Stimulated activated CD8-positive, alpha-beta memory T cell treated with anti-CD3 and anti-CD28 coated beads, Interleukin-2, amount 100 ng/mL, for 1 hour (primary cell): ENCODE measurements at places on chromosomes 3 and 15.

GRCh38 chr3:29655015-29655747 is 374.3 kb downstream of the RBMS3 start:
- DNase-seq = no peak

DNA sequence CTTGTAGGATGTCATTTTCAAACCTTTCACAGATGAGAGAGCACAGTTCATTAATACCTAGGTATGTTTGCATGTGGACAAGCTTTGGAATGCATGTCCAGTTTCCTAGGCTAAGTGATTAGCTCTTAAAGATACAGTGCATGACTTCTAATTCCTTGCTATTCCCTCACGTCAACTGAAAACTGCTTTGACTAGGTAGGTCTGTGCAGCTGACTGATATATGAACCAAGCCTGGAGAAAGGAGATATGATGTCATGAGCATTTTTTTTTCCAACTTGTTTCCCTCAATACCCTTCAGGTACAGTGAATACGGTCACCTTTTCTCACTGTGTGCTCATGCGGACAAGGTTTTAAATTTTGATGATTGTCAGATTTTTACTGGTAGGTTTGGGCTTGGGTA is 41.6 kb upstream of the TASOR start:
- no peak for DNase-seq

GRCh38 chr15:22228101-22228762 is 147.9 kb downstream of the OR4M2 start:
- DNase-seq = no peak

DNA sequence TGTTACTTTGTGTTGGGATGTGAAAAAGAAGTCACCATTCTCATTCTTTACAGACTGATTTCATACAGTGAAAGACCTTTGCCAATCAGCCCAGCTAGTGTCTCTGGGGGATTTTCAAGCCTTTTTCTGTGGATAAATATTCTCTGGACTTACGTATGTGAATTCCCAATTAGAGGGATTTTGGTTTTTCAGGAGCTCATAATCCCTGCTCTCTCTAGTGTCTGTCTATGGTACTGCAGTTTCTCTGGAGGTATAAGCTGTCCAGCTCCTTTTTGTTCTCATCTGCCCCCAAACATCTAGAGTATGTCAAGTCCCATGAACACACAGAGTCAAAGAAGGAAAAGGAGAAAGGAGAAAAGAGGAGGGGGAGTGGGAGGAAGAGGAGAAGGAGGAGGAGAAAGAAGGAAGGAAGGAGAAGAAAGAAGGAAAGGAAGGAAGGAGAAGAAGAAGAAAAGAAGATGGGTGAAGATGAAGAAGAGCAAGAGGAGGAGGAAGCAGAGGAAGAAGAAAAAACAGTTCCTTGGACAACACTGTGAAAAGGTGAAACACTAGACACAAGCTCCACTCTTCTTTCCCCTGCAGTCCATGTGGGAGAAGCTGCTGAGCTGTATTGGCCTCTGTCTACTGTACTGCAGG is 218.6 kb downstream of the GREM1 start:
- DNase-seq = no peak

- DNase-seq = no peak
These were observed 999.0 kb downstream of the TUSC7 start for GRCh38 chr3:117708601-117709000.

- no peak for DNase-seq
These were observed 12.4 kb downstream of the ZNF710 start for GRCh38 chr15:90013503-90013937.

DNA sequence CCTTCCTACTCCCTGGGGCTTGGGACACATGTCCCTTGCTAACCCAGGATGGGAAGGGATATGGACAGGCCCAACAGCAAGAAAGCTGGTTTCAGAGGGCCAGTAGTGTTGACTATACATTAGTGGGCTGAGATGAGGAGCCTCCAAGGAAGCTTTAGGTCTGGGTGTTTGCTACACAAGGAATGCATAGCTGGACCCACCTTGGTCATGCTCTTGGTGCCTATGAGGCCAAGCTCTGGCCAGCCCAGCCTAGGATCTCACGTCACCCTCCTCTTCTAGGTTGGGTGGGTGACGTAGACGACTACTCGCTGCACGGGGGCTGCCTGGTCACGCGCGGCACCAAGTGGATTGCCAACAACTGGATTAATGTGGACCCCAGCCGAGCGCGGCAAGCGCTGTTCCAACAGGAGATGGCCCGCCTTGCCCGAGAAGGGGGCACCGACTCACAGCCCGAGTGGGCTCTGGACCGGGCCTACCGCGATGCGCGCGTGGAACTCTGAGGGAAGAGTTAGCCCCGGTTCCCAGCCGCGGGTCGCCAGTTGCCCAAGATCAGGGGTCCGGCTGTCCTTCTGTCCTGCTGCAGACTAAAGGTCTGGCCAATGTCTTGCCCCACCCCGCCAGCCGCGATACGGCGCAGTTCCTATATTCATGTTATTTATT is 653 bp upstream of the WDR6 start:
- no peak for DNase-seq

- no peak for DNase-seq
These were observed 159.0 kb upstream of the IL12A start for GRCh38 chr3:159829539-159830227.

- DNase-seq = no peak
These were observed 751.5 kb upstream of the LMCD1 start for GRCh38 chr3:7749931-7750695.

GRCh38 chr3:122608916-122609315 is 31.5 kb downstream of the PARP15 start:
- DNase-seq = no peak

GRCh38 chr3:123909785-123910184 is 25.7 kb upstream of the MYLK start:
- DNase-seq = no peak

- DNase-seq = no peak
These were observed 202.2 kb upstream of the BHLHE40 start for GRCh38 chr3:4776980-4777581.

DNA sequence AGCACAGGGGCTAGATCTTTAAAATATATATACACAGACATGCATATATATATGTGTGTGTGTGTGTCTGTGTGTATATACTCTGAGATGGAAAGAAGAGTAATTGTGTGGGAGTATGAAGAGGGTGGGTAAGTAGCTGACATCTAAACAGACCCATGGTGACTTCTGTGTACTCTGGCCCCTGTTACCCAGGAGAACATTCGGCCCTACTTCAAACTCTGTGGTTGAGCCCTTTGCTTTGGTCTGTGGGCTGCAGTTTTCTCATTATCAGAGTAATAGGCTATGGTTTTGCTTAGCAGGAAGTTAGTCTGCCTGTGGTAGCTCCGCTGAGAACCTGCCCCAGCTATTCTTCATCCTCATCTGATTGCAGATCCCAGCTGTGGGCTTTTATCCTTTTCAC is 141.4 kb downstream of the RBPMS2 start:
- DNase-seq = peak; percentile 8

DNA sequence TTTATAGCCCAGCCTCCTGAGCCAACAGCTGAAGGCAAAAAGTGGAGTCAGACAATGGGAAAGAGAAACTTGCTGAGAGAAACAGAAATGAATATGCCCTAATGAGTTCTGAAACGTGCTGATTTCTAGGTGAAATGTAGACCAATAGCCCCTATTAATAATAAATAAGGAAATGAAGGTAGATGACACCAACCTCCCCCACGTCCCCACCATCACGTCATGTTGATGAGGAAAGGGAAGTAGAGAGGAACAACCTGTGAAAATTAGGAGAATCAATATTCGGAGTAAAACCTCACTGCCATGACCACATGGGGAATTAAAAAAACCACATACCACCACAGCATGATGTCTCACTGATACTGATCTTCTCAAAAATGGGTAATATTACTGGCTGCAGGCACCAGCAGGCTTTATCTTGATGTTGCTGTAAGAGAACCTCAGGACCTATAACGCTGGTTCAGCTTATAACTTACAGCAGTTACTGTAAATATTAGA is 64.0 kb downstream of the KAT2B start:
- no peak for DNase-seq

DNA sequence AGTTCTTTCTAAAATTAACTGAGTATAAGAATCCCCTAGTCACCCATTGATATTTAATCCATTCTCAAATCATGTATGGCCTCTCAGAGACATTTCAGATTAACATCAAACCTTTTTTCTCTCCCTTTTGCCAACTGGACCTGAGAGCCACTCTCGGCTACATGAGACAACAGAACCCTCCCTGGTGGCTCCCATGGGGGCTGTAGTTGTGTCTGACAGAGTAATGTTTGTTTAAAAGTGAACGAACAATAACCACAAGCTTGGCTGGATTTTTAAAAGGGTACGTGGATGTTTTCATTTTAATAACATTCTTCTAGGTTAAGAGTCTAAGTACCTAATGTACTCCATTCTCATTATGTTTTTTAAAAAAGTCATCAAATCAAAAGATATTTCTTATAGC is 37.1 kb downstream of the P3H2 start:
- no peak for DNase-seq

DNA sequence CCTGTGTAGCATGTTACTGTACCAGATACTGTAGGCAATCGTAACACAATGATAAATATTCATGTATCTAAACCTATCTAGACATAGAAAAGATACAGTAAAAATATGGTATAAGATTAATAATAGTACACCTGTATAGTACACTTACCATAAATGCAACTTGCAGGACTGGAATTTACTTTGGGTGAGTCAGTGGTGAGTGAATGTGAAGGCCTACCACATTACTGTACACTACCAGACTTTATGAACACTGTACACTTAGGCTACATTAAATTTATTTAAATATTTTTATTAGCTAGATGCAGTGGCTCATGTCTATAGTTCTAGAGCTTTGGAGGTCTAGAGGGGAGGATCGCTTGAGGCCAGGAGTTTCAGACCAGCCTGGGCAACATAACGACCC is 186.6 kb upstream of the ROPN1 start:
- DNase-seq = no peak

- no peak for DNase-seq
These were observed 12.3 kb upstream of the CDAN1 start for GRCh38 chr15:42749266-42749665.

DNA sequence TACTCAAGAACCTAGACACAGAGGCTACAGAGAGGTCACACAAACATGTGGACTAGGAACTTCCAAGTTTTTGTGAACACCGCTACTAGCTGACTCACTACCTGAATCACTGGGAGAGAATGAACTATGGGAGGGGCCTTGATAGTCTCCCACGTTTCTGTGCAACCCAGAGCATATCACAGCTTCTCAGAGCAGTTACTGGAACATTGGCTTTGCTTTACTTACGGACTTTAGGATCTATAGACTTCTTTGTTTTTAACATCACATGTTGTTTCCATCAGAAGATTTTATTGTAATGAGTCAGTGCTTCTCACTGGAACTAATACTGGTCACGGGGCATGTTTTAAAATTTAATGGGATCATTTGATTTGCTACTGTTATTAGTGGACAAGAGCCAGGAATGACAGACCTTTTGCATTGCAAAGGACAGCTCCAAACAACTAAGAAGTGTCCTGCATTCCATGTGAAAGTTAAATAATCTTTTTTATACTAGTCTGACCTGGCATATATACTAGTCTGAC is 35.6 kb downstream of the RTP4 start:
- DNase-seq = no peak

DNA sequence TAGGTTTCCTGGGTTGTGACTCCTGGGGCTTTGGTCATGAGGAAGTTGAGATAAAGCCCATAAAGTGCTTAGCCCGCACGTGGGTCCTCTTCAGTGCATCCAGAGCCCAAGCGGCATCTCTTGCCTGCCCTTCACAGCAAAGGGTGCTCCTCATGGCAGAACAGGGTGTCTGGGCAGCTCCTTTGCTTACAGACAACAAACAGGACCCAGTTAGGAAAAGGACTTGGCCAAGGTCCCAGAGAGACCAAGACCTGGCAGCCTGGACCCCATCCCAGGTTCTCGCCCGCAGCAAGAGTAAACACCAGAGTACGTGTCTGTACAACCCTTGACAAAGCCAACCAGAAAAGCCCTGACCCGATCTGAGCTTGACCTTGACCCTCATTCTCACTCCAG is 27.0 kb downstream of the ALS2CL start:
- no peak for DNase-seq

DNA sequence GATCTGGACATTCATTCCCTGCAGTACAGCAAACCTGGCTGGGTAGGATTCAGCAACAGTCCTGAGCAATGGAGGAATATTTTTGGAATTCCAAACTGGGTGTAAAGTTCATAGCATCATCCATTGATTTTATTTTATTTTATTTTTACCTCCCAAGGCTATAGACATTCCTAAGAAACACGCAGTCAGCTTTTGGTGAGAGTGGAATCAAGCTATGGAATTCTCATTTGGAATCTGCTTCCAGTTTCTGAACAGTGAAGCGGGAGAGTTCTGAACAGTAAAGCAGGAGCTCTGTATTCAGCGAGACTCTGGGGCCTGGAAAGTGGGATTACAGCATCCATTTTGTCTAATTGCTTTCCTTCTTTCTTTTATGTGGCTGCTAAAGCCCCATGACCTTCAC is 1.4 kb upstream of the PDZRN3 start:
- no peak for DNase-seq

- no peak for DNase-seq
These were observed 230.8 kb downstream of the CGGBP1 start for GRCh38 chr3:87828046-87828445.

- DNase-seq = no peak
These were observed 729.9 kb downstream of the MECOM start for GRCh38 chr3:168933614-168934013.

GRCh38 chr15:86159468-86159867 is 79.8 kb downstream of the AGBL1 start:
- DNase-seq = no peak

DNA sequence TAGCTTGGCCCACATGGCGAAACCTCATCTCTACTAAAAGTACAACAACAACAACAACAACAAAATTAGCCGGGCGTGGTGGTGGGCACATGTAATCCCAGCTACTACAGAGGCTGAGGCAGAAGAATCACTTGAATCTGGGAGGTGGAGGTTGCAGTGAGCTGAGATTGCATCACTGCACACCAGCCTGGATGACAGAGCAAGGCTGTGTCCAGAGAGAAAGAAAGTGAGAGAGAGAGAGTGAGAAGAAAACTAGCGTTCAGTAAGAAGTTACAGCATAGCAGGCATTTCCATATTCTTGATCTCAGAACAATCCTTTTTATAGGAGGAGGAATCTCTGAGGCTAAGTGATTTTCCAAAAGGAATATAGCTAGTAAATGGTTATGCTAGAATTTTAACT is 1076.1 kb downstream of the AGBL1 start:
- DNase-seq = no peak

GRCh38 chr3:38458796-38459498 is 5.3 kb downstream of the ACVR2B start:
- DNase-seq = no peak

DNA sequence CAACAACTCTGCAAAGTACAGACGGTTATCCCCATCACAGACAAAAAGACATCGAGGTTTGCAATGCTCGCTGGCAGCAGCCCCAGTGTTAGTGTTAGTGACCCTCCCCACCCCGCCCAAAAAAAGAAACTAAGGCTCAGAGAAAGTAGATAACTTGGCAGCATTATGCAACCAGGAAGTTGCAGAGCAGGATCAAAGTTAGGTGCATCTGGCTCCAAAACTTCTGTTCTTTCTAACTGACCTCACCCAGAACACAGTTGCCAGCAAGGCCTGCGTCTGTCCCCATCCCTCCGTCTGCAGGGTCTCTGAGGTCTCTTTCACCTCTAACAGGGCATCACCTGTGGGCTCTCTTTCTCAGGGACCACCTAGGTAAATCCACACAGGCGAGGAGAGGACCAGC is 51.5 kb downstream of the BDH1 start:
- no peak for DNase-seq
